ENCODE measurements at places on chromosomes 16 and 17.
A peak's percentile ranks its signal among the peaks of the same experiment; 100 is the strongest.

- DNase-seq = no peak
These were observed 189.4 kb downstream of the CCT6B start for GRCh38 chr17:34771891-34772290.

- no peak for DNase-seq
These were observed 23.9 kb upstream of the WSB1 start for GRCh38 chr17:27269974-27270373.

DNA sequence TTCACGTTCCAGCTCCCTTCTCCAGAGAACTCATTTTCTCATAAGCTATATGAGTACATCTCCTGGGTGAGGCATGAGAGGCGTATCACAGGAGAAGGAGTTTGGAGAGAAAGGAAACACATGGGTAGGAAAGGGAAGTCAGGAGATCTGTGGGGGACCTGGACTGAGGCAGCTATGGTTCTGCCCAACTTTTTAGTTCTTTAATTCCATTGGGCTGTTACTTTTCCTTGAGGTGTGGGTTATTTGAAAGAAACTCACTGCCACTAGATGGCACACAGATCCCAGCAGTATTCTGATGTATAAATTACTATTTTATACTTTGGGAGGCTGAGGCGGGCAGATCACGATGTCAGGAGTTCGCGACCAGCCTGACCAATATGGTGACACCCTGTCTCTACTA lies 63.6 kb downstream of the NUP93 start:
- no peak for DNase-seq

DNA sequence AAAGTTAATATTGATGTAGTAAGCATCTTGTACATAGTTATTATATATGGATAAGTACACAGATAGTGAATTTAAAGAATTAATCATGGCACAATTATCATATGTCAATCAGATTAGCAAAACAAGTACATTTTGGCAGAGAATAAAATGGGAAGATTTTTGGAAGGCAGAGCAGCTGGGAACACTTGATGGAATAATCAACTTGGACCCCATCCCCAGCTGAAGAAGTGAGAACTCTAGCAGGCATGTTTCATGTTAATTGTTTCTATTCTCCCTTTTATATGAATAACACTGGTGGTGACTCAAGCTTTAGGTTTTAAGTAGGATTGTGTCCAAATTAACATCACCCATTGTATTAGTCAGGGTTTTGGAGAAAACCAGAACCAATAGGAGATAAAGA lies 198.7 kb downstream of the KCNJ2 start:
- no peak for DNase-seq

GRCh38 chr16:29738514-29738913 lies 7.3 kb downstream of the C16orf54 start:
- peak; percentile 61 for DNase-seq

GRCh38 chr16:19680881-19681340 lies 37.1 kb downstream of the KNOP1 start:
- no peak for DNase-seq

DNA sequence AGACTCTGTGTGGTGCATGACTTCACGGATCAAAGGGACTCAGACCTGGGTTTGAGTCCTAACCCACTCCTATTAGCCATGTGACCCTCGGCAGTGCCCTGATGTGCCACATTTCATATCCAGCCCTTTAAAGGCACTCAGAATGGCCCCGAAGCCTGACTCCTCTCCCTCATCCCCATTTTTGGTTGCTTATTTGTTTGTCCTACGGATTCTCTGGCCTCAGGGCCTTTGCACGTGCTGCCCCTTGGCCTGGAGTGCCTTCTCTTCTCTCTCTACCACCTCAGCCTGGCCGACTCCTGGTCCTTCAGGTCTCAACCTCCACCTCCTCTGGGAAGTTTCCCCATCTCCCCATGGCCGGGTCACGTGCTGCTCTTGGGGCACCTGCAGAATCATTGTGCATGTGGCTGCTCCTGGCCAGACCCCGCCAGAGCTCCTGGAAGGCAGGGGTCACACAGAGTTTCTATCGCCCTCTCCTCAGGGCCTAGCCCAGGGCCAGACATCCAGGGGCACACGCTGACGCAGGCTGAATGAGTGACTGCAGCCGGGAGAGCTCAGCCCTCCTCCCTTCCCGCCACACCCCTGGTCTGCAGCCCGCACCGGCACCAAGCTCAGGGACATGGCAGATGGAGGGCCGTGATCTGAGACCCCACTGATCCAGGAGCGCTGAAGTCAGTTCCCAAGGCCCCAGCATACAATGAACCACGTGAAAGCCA lies 22.0 kb upstream of the CIBAR2 start:
- no peak for DNase-seq

DNA sequence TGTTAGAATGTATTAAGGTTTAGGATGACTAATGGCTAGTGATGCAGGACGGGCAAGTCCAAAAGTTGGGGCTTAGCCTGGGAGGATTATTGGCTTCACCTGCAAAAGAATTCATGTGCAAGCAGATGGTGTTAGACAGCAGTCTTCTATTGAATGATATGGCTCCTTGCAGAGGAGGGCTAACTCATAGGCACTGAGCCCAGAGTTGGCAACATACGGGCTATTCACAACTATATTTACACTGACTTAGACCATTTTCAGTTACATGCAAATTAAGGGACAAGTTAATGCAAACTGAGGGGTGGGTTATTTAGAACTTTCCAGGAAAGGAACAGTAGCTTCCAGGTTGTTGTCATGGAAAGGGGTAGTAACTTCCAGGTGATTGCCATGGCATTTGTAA lies 1017.1 kb upstream of the EEF2KMT start:
- no peak for DNase-seq

DNA sequence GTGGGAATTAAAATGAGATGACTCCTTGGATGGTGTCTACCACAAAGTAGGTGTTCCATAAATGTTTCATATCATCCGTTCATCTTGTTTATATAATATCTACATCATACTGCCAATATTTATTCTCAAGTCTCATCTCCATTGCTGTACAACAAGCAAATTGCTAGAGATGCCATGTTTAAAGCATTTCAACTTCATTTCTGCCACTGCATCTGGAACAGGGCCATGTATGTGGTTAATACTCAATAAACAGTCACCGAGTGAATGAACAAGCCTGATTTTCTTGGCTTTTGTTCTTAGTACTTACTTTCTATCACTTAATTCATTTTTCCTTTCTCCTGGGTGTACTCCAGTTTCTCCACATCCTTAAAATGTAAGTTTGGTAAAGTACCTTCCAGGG lies 107.6 kb downstream of the KCNJ2 start:
- no peak for DNase-seq

GRCh38 chr17:34658811-34659560 lies 79.6 kb downstream of the TMEM132E start:
- DNase-seq = no peak

DNA sequence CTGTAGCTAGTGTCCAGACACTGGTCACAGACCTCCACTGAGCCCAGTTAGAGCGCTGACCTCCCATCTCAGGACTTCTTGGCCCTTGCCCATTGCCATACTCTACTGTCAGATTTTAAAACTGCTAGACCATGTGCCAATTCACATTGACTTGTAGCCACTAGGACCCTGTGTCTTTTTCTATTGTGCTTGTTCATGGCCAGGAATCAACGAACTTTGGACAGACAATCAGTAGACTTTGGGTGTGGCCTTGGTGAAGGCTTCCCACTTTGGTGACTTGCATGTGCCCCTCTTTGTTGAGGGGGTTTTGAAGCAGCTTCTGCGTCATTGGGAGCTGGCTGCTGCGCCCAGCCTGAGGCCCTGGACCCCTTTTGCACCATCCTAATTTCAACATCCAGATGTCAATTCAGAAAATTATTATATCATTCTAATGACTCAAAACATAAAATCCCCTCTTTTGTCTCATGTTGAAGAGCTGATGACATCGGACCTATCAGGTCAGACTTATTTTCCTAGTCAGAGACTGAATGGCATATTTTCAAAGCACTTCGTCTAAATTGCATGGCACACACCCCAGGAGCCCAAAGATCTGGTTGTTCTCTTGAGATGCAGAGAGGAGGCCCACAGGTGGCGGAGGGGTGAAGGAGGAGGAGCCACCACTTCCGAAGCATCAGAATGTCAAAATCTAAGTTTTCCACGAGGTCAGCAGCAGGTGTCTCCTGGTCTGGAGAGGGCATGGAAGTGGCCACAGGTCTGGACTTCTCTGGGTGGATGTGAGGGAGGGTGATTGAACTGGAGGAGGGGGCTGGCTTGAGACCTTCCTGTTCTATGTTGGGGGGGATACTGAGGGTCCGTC lies 93.4 kb upstream of the CBX4 start:
- no peak for DNase-seq

DNA sequence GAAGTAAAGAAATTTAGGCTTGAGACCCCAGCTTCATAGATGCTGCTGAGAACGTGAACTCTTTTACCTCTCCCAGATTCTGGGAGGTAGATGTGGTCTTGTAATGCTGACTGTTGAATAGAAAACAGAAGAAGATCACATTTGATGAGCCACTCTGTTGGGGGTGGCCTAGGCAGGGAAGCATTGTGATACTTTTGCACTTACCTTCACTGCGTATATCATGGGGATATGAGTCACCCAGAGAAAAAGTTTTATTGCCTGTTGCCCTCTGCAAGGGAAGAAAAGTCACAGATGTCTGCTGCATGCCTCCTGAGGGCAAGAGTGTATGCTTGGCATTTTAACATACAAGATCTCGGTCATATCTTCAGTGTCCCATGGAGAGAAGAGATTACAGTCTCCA lies 365.4 kb downstream of the SNX29 start:
- no peak for DNase-seq

GRCh38 chr16:66923247-66923731 lies 2.0 kb downstream of the RRAD start:
- DNase-seq = no peak

DNA sequence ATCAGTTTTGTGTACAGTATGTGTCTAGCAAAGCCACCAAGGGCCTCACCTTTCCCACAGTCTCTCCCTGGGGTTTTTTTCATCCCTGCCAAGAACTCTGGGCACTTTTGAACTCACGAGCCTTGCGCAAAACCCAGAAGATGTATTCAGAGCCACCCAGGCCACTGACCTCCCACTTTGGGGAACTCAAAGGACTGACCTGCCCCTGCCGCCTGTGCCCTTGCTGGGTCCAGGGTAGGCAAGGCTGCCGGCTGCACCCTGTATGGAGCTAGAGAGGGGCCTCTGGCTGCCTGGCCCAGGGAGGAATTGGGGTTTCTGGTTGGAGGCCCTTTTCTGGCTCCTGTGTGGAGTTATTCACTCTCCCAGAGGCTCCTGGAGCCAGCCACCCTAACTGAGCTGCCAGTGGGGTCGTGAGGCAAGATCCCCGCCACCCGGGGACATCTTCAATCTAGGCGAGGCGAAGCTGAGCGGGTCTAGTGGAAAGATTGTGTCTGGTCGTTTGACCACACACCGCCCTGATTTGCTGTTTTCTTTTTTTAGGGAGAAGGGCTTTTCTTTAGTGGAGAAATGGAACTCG lies 1.9 kb downstream of the CDK5R1 start:
- no peak for DNase-seq

GRCh38 chr17:50171371-50172071 lies 5.7 kb downstream of the SGCA start:
- no peak for DNase-seq

GRCh38 chr17:79391376-79392233 lies 219.2 kb downstream of the RBFOX3 start:
- DNase-seq = peak; percentile 76

- no peak for DNase-seq
These were observed 61.6 kb downstream of the HSD17B2 start for GRCh38 chr16:82096641-82097040.

- no peak for DNase-seq
These were observed 39.4 kb upstream of the CDH5 start for GRCh38 chr16:66326991-66327513.

GRCh38 chr17:2212400-2212981 lies 91.1 kb downstream of the SMG6 start:
- no peak for DNase-seq

- DNase-seq = no peak
These were observed 15.1 kb upstream of the CDRT4 start for GRCh38 chr17:15482476-15482875.

GRCh38 chr16:58211245-58211644 lies 13.3 kb upstream of the CSNK2A2 start:
- DNase-seq = no peak

GRCh38 chr16:67459066-67459860 lies 21.7 kb downstream of the ATP6V0D1 start:
- no peak for DNase-seq

GRCh38 chr17:44070455-44071197 lies at the start of gene G6PC3:
Gene G6PC3 (plus strand): TSS chr17:44070735. CDS start chr17:44070966, 231 bp downstream.
- DNase-seq = peak; percentile 86

DNA sequence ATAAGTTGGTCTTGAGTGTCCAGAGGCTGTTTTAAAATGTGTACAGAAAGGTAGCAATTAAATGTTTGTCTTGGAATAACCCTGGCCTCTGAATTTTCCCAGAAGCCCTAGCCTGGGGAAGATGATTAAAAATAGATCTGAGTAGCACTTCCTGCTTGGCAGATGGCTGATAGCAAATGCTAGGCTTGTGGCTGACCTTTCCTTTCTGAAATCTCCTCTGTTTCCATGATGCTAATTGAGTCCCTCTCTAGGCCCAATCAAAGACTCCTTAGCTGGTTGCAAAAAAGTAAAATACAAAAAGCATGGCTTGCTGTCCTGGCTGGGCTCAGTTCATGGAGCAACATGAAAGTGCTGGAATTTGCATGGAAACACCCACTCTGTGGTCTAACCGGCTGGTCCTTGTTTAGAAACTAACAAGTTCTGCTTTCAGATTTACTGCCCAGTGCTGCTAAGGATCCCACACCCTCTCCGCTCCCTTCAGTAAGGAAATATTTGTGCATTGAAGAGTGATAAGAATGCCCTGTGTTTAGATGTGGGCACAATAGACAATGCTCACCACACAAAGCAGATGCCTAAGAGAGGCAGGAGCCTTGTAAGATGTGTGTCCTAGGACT lies 40.8 kb downstream of the YPEL2 start:
- peak; percentile 57 for DNase-seq

GRCh38 chr17:32286518-32286900 lies 20.9 kb downstream of the RHBDL3 start:
- DNase-seq = no peak

DNA sequence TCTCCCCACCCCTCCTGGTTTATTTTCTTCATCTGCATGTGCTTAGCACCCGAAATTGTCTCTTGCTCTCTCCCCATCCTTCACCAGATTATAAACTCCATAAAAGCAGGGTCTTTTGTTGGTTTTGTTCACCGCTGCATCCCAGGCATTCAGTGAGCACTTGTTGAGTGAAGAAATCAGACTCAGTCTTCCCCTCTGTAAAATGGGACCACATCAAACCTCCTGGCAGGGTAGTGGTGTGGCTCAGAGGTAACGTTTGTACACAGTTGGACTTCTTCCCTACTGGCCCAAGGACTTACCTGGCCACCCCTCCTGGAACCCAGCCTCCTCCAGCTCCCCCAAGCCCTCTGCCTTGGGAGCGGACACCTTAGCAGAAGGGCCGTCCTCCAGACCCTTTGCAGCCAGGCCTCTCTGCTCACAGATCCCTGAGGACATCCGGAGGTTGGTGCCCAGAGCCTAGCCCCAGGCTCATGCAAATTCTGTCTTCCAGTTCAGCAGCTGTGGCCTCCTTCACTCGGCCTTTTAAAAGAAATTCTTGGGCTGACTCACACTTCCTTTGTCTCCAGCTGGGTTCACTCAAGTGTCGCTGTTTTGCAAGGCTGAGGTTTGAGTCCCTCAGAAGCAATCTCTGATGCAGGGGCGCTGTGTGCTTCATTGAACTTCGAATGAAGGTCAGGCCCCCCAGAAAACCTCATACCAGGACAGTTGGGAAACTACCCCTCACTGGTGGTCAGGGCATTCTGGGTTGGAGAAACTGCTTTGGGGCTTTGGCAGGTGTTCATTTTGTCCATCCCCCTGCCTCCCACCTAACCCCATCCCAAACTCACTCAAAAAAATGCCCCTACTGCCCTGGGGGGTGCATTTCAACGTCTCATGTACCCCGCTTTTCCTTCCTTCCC lies 16.8 kb upstream of the RMI2 start:
- DNase-seq = peak; percentile 84

Measured in germinal center (tissue), 1 donor.